ENCODE measurements at places on chromosomes 2 and 18. TPM values are rescaled to one million over a fixed set of nuclear protein-coding genes. Genes with fewer than 3 reads are reported as not detected.

GRCh38 chr2:190503088-190503487 is 31.4 kb downstream of the NEMP2 start:
- no peak for DNase-seq

DNA sequence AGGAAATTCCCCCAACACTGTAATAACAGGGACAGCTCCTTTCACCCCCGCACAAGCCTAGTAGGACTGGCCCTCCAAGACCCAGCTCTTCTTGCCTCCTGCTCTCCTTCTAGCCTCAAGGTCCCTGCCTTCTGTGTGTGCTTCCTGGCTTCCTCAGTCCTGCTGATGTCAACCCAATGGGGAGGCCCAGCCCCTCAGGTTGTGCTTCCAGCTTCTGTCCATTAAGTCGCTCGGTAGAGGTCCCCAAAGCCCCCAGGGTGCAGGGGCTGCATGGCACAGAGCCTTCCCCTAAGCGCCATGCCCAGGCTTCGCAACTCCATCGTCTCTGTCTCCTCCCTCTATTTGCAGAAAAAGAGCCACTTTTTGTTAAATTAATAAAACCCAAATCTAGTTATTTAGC is 39.0 kb downstream of the BOK start:
- DNase-seq, result no peak

DNA sequence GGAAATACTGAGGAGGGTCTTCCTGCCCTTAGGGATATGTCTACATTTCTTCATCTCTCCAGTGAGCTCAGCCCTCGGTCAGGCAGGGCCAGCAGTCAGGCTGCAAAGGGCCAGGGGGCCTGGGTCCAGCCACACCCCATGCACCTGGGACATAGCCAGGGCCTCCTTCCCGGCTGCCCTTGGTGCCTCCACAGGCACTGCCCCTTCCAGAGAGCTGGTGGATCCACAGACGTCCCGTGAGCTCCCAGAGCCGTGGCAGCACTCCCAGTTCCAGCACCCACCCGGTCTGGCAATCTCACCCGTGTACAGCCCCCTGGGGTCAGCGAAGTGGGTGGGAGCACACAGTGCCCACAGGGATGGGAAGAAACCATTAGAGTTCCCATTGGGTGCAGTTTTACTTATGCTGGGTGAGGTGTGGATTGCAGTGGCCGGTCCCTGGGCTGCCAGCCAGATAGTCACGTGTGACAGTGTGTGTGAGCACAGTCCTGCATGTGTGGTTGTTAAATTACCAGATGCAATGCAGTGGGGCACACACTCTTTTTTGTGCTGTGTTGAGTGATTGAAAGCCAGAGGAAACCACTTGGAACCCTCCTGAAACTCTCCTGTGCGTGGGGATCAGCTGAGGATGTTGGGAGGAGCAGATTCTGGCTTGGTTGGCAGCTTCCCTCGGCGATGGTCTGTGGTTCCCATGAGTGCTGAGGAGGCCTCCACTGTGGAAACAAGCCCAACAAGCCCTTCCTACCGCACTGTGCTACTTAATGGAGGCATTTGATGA is 131.0 kb downstream of the SNTG2 start:
- DNase-seq, result no peak

Gene MBOAT2
- 26.4 TPM for total RNA-seq

DNA sequence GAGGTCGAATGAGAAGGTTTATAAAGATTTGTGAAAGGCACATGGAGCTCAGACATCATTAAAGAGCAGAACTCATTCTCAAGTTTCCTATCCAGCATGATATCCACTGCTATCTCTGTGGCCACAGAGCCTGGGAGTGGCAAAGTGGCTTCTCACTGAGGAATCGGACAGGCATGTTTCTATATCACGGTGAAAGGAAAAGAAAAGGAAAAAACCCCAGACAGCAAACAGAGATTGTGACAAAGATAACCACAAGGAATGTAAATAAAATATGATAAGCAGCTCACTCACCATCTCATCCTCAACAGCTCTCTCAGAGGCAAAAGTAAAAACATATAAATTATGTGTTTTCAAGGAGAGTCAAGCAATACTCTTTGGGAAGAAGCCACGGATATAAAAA is 2.5 kb downstream of the PID1 start:
- DNase-seq, result no peak

Measured in HT1080 (cell line).